PC-3 (cell line): ENCODE measurements at places on chromosomes 2 and 18.

GRCh38 chr2:101728865-101729264 lies 31.4 kb downstream of the MAP4K4 start:
- no peak for DNase-seq

DNA sequence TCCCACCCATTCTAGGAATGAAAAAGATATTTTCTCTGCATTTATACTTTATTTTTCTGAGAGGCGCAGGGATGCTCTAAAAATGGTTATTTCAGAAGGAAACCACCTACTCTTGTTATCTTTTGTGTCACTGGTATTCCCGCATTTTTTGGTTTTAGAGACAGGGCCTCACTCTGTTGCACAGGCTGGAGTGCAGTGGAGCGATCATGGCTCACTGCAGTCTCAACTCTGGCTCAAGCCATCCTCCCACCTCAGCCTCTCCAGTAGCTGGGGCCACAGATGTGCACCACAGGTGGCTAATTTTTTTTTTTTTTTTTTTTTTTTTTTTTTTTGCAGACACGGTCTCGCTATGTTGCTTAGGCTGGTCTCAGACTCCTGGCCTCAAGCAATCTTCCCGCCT lies 135.9 kb downstream of the NCK2 start:
- DNase-seq: no peak

GRCh38 chr2:208370881-208371633 lies 35.5 kb upstream of the PTH2R start:
- DNase-seq: no peak

DNA sequence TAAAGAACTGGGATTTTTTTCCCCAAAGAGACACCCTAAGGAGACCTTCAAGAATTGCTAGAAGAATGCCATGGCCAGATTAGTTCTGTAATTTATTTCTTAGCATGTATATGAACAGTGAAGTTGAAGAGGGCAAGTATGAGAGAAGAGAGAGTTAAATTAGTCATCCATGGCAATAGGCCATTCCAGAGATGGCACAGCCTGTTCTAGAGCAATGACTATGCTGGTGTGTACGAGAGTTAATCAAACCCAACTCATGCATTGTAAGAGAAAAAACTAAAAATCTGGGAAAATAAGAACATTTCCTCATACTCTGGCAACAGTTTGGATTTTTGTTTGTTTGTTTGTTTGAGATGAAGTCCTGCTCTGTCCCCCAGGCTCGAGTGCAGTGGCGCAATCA lies 112.1 kb upstream of the PIK3C3 start:
- DNase-seq: peak; percentile 19

- no peak for DNase-seq
These were observed 40.7 kb upstream of the TEX51 start for GRCh38 chr2:126858013-126858412.

GRCh38 chr2:223753940-223754339 lies 83.4 kb downstream of the AP1S3 start:
- DNase-seq: no peak

- no peak for DNase-seq
These were observed 112.4 kb downstream of the MIB1 start for GRCh38 chr18:21853016-21853415.

GRCh38 chr2:20443276-20443920 lies 3.5 kb upstream of the RHOB start:
- peak; percentile 71 for DNase-seq

- DNase-seq: peak; percentile 55
These were observed 61.2 kb downstream of the FARSB start for GRCh38 chr2:222594679-222595078.

DNA sequence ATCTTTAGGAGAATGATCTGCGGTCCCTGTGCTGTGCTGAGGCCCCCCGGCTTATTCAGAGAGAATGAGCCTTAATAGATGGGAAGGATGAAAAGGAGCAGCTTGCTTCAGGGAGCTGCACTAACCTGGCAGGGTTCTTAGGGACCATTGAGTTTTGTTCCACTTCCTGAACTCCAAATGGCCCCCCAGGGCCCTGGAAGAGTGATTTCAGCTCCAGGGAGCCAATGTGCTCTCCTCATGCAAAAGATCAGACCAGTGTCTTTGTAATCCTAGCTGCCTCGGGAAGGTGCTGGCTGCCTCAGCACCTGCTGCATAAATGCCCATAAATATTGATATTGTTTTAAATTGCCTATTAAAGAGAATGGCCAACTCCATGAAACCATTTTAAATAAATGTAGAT lies 210.2 kb downstream of the NCK2 start:
- DNase-seq: no peak

- no peak for DNase-seq
These were observed 2.3 kb downstream of the KIF5C start for GRCh38 chr2:148877403-148877740.

DNA sequence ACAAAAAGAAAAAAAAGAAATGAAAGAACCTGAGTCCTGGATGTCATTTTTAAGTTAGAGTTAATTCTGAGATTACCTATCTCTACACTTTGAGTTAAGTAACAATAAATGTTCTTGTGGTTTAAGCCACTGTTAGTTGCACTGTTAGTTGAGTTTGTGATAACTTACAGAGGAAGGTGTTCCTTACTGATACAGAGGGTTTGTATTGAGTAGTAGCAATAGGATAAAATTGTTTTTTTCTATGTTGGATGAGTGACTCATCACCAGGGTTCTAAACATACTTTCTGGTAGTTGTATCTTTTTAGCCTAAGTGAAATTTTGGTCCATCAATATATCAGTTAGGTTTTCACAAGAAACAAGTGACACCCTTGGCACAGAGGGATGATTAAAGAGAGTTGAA lies 4.0 kb upstream of the LCLAT1 start:
- DNase-seq: no peak

DNA sequence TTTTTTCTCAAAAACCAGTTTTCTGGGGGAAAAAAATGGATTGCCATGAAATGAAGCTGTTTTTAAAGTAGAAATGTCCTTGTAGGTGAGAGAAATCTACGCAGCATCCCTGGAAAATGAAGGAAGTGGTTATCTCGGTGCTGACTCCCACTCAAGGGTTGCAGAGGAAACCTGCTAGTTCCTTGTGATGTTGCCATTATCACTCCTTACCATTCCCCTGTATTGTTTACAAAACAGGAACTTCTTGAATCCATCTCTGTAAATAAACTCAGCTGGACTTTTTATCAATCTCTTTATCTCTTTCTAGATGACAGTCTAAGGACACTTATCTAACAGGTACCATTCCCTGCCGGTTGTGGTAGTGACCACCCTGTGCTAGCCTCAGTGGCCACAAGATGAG lies 61.2 kb downstream of the FEZ2 start:
- no peak for DNase-seq
